ENCODE measurements at places on chromosomes 6 and 20.

GRCh38 chr20:62160876-62161275 is 17.3 kb downstream of the SS18L1 start:
- DNase-seq, result no peak

- no peak for DNase-seq
Measured at GRCh38 chr20:59190466-59190865, 26.8 kb downstream of the ZNF831 start.

DNA sequence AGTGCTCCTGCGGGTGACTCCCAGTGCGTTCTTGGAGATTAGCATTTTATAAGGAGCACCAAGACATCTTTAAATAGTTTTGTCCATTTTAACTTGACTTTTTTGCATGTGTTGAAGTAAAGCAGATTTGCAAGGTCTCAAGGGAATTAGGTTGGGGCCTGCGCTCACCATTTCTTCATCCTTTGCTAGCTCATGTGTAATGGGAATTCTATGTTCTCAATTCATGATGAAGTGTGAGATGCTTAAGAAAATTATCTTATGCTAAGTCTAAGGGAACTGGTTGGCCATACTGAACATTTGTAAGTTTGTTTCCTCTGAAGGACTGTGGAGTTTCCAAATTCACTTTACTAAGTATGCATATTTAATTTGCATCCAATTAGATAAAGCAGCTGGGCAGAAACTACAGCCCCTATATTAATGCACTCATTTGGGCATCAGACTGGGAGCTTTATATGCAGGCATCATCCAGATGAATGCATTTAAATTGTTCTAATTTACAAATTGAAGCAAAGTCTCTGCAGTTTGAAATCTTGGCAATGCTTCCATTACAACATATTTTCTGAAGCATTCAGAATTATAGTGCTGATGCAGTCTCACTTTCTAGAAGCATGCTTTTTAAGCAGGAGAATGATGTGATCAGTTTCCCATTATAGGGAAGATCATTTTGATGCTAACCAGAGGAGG is 108.3 kb upstream of the AKAP12 start:
- DNase-seq, result no peak

GRCh38 chr6:38686270-38687042 is 16.5 kb downstream of the GLO1 start:
- no peak for DNase-seq

DNA sequence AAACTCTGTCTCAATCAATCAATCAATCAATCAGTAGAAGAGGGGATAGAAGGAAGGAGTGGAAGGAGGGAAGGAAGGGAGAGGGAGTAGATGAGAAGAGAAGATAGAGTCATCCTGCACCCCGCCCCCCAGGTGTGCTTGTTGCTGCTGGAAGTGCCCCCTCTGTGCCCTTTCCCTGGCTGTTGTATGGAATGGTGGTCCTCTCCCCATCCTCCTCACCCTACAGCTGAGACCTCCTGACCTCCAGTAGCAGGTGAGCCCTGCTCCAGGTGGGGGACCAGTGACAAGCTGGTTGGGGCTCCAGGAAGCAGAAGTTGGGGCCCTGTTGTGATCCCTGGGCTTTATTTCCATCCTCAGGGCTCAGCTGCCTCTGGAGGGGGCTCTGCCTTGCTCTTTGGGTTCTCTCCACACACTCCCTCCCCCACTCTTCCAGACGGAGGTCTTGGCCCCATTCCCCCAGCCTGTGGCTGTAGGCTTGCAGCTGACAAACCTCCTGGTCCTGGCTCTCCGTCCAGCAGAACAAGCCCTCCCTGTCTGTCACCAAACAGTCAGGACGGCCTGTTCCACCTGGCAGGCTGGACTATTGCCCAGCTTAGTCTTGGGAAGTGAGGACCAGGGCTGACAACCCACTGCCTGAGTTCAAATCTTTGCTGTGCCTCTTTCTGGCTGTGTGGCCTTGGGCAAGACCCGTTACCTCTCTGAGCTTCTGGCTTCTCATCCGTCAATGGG is 26.0 kb upstream of the SCRT2 start:
- no peak for DNase-seq

DNA sequence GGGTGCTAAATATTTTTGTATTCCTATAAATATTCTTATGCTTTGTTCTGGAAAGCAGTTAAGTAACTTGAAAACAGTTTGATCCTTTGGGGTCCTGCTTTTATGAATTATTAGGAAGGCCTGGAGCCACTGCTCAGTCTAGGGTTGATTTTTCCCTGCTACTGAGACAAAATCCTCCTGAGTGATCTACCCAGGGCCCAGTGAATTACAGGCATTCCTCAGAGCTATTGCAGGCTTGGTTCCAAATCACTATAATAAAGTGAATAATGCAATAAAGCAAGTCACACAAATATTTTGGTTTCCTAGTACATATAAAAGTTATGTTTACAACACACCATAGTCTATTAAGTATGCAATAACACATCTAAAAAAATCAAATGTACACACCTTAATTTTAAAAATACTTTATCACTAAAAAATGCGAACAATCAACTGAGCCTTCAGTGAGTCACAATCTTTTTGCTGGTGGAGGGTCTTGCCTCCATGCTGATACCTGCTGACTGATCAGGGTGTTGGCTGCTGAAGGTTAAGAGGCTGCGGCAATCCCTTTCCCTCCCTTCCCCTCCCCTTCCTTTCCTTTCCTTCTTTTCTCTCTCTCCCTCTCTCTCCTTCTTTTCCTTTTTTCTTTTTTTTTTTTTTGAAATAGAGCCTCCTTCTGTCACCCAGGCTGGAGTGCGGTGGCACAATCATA is 43.0 kb downstream of the DNAAF9 start:
- no peak for DNase-seq

GRCh38 chr20:9699181-9699580 is 139.7 kb downstream of the PAK5 start:
- DNase-seq, result no peak

DNA sequence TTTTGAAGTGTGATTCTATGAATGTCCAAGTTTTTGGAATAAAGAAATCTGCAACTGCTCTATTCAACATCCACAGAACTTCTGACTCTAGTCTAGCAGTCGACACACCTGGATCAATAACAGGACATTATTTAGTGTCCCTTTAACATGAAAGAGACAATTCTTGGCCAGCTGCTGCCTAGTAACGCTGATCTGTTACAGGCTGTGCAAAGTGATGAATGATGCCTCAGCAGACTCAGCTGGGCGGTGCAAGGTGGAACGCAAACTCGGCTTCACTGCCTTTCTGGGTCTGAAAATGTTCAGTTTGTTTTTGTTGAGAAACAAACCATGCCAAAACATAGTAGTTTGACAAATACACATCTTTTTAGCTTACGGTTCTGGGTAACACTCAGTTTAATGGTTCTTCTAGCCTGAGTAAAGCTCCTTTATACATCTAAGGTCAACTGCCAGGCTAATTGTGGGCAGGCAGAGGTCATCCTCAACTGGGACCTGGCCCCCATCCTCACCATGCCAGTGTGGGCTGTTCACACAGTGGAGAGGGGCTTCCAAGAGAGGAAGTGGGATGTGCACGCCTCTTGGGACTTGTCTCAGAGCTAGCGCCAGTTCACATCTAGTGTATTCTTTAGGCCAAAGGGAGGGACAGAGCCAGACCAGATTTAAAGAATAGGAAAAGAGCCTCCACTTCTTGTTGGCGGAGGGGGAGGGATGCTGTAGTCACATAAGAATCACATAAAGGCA is 879.7 kb downstream of the QKI start:
- DNase-seq, result no peak

- no peak for DNase-seq
Measured at GRCh38 chr20:17795501-17796071, 95.8 kb downstream of the BANF2 start.

GRCh38 chr20:43393052-43393451 is 64.6 kb upstream of the SRSF6 start:
- no peak for DNase-seq

DNA sequence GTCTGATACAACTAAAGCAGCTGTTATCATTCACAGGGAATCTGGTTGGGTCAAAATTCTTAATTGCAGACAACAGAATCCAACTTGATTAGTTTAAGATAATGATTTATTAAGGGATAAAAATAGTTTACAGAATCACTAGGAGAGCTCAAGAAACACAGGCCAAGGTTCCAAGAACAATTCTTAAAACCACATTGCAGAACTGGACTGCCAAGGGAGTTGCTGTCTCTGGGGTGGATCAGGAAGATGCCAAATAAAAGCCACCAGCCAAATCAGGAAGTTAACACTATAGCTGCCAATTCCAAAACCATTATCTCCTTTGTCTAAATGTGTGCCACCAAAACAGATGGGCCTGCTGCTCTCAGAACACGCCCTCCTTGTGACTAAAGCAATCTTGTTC is 53.7 kb downstream of the NUDT3 start:
- DNase-seq, result no peak

GRCh38 chr6:122400121-122400450 is 634 bp downstream of the HSF2 start:
- no peak for DNase-seq

DNA sequence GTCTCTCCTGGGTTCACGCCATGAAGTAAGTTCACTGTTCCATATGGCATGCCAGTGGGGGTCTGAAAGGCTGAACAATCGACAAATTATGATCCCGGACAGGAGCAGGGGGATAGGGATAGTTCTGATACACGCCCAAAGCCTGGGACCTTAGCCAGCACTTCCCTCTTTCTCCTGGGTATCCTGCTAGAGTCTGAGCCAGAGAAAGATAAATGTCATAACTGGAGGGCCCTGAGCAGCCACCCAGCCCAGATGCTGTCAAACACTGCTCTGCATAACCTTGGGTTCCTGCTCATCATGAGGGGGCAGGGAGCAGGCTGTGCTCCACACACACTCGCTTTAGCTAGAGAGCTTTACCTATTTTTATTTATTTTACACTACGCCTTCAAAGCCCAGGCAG is 12.3 kb downstream of the EDEM2 start:
- no peak for DNase-seq

GRCh38 chr6:169452117-169452868 is 198.6 kb upstream of the THBS2 start:
- DNase-seq, result no peak

- no peak for DNase-seq
Measured at GRCh38 chr6:10073341-10073740, 341.5 kb downstream of the TFAP2A start.

DNA sequence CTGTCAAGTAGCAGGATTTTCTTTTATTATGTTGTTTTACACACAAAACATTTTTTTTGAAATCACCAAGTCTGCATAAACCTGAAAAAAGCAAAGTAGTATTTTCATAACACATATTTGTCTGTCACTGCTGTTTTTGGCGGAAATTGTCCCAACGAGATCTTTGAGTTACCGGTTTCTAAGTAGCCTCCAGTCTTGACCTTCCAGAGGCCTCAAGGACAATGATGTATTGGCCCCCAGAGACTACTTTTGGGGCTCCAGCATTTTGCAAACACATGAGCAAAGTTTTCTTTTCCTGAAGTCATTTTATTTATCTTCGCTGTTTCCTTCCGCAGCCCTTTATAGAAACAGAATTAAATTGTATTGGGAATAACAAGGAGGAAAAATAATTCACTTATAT is 862.6 kb downstream of the KIF16B start:
- DNase-seq, result no peak

DNA sequence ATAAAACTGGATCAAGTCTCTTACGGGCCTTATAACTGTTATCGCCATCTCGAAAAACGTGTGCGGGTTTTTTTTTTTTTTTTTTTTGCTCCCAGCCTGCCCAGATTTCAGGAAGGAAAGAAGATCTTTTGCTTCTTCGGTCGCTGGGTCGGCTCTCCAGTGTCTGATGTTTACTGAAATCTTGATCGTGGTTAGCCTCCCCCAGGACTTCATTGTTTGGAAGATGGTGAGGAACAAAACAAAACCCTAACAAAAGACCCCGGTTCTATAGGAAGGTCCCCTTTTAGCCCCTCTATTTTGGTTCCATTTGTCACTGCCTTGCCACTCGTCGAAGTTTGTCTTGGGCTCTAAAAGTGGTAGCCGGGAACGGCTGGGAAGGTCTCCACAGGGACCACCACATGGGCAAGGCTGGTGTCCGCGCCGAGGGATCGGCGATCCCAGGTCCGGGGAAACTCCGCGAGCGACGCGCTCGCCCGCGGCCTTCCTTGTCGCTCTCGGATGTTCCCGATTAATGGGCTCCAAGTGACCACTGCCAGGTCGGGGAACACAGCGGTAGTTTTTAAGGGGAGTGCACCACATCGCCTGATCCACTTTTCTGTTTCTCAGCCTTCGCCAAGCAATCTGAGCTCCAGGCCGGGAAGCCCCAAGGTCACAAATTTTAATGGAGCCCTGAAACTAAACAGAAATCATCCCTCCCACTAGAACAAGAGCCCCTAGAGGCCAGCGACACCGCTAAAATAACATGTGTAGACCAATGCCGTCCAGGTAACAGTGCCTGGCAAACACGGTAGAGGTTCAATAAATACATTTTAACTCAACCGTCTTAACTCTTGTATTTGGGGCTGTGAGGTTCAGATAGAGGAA is 27.0 kb downstream of the TRIM27 start:
- DNase-seq, result peak; percentile 19

GRCh38 chr6:71444222-71444621 is 155.6 kb downstream of the OGFRL1 start:
- DNase-seq, result no peak

GRCh38 chr6:2680264-2680922 is 70.3 kb downstream of the MYLK4 start:
- no peak for DNase-seq

GRCh38 chr20:24674921-24675605 is 205.6 kb downstream of the SYNDIG1 start:
- no peak for DNase-seq

DNA sequence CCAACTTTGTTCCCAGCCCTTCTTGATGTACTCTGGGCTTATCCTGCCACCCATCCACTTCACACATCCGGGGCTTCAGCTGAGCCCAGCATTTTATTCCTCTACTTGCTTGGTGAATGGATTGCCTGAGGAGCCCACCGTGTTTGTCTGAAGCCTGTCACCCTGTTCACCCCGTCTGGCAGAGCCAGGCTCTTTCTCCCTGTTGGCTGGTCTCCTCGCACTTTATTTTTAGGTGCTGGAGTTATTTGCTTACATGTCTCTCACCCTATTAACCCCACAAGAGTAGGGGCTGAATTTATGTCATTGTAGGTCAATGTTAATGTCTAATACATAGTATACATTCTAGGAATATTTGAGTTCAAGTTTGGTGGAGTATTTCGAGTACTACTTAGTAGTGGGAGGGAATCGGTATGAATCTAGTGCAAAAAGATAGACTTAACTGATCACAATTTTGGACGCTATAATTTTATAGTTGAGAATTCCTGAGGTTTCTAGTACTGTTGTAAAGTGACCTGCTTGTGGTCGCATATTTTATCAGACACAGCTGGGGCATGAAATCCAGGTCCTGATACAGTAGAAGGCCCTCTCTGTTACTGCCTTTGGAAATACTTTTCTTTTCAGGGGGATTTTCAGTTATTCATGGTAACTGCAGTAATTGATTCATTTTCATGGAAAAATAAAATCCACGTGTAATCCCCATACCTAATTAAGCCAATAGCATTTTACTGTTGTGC is 10.8 kb downstream of the JARID2 start:
- no peak for DNase-seq

- no peak for DNase-seq
Measured at GRCh38 chr6:14889611-14890593, 356.0 kb upstream of the JARID2 start.
